ENCODE measurements at places on chromosomes 5 and 9. TPM values are rescaled to one million over a fixed set of nuclear protein-coding genes. Genes with fewer than 3 reads are reported as not detected.

The HSPB3 gene
- 344 TPM for total RNA-seq

The PAEP gene
- total RNA-seq: not detected

The PFN3 gene
- not detected for total RNA-seq

The ABL1 gene
- 32.5 TPM for total RNA-seq

GRCh38 chr5:116699332-116699731 is 124.7 kb upstream of the SEMA6A start:
- no peaks in the 10 kb centered on the region for H3K27me3 ChIP-seq
- DNase-seq: no peak
- H3K27ac ChIP-seq: no peak overlapping the region
- no peak overlapping the region for H3K4me3 ChIP-seq
- no peaks in the 10 kb centered on the region for H3K36me3 ChIP-seq
- H3K4me1 ChIP-seq: no peaks in the 10 kb centered on the region

GRCh38 chr5:154406231-154406630 is 39.6 kb upstream of the SAP30L start:
- H3K27me3 ChIP-seq: no peaks in the 10 kb centered on the region
- no peak overlapping the region for H3K4me3 ChIP-seq
- no peak overlapping the region for H3K27ac ChIP-seq
- peaks cover under 1% of the 10 kb centered on the region for H3K36me3 ChIP-seq
- no peak for DNase-seq

DNA sequence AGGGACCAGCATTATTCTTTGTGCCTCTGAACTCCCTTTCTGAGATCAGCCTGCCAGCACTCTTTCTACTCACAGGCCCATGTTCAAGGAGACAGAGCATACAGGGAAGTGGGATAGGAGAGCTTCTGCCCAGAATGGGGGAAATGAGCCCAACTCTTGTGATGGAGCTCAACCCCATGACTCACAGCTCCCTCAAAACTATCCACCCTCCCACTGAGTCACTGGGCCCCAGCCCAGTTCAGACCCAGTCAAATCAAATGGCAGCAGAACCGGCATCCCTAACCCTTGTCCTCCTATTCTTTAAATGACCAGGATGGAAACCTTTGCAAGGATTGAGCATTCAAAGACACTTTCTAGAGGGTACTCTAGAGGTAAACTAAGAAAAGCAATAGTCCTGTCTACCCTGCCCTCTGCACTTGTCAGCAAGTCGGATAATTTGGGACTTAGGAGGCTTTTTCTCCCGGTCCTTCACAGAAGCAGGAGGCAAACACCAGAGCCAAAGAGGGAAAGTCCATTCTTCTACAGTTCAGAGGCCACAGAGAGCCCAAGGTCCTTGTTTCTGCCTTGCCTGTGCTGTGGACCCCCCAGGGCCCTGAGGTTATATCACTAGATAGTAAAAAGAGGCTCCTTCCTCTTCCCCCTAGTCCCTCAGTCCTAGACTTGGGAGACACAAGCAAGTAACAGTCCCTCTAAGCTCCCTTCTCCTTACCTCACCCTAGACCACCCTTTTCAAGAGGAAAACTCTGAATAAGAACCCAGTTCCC is 3.2 kb downstream of the ATOSB start:
- DNase-seq: peak; percentile 46
- H3K4me3 ChIP-seq: no peak overlapping the region
- H3K36me3 ChIP-seq: peaks cover 11% of the 10 kb centered on the region
- peak overlapping the region; percentile 96 for H3K27ac ChIP-seq
- H3K4me1 ChIP-seq: peaks cover 33% of the 10 kb centered on the region

GRCh38 chr5:125660231-125660895 is 762.8 kb upstream of the GRAMD2B start:
- no peaks in the 10 kb centered on the region for H3K27me3 ChIP-seq
- no peaks in the 10 kb centered on the region for H3K36me3 ChIP-seq
- no peak for DNase-seq
- no peak overlapping the region for H3K27ac ChIP-seq

- H3K27me3 ChIP-seq: no peaks in the 10 kb centered on the region
- H3K4me3 ChIP-seq: no peak overlapping the region
- DNase-seq: no peak
- no peaks in the 10 kb centered on the region for H3K4me1 ChIP-seq
- H3K36me3 ChIP-seq: peaks cover 4% of the 10 kb centered on the region
Measured at GRCh38 chr9:83392228-83392627, 146.0 kb downstream of the FRMD3 start.

GRCh38 chr5:159657771-159658170 is 258.5 kb upstream of the ADRA1B start:
- H3K4me1 ChIP-seq: peaks cover 4% of the 10 kb centered on the region
- H3K27me3 ChIP-seq: no peaks in the 10 kb centered on the region
- H3K27ac ChIP-seq: no peak overlapping the region
- H3K4me3 ChIP-seq: no peak overlapping the region
- no peak for DNase-seq
- H3K36me3 ChIP-seq: no peaks in the 10 kb centered on the region

DNA sequence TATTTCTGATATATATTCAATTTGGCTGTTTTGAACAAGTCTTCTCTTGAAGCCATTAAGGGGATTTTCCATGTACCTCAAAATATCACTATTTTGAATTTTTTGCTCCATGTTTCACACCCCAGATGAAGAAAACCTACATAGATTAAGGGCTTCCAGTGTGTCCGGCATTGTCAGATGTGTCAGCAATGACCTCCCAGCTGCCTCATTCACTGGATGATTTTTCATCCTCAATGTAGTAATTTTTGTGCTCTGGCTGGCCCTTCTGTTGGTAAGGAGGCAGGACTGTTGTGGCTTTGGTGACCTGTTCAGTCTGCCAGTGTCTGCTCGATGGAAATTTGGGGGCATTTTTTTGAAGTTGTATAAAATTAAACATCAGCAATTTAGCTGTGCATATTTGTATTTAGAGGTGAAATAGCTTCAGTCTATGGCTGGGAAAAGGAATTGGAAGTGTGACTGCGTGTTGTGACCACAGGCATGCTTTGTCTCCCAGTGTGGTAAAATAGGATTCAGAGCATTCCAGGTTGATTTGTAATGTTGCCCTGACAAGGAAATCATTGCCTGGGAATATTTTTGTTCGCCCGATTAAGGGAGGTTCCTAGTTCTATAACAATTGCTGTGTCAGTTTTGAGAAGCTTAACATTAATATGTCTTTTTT is 312.4 kb downstream of the ARHGEF28 start:
- no peak overlapping the region for H3K27ac ChIP-seq
- no peak for DNase-seq
- H3K27me3 ChIP-seq: no peaks in the 10 kb centered on the region
- no peaks in the 10 kb centered on the region for H3K36me3 ChIP-seq

DNA sequence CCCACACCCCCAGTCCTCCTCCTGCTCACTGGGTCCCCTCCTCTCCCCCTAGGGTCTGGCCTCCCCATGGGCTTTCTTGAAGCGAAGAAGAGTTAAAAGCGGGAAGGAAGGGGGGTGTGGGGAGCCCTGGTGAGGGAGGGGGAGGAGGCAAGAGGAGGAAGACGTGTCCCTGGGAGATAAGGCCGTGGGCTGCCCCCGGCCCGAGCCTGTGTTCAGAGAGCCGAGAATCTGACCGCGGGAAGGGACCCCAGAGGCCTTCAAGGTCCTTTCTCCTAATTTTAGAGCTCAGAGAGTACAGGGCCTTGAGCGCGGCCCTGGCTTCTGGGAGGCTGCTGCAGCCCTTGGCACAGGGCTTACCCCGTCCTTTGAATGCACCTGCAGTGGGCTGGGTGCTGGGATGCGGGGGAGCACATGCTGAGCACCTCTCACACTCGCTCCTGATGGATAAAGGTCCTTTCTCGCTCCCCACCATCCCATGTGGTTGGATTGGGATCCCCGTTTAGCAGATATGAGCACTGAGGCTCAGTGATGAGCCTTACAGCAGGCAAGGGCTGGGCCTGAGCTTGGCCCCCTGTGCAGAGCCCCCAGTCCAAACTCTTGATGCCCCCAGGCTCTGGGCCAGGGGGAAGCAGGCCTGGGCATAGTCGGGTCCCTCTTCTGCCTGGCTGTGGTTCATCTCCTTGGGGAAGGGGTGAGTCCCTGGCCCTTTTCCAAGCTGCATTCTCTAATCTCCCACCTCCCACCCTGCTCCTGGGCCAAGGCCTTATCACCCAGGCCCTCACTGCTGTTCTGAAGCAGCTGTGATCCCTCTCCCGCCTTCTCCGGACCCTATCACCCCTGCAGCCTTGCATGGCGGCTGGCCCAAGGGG is 5.9 kb downstream of the GFI1B start:
- DNase-seq: no peak
- H3K4me1 ChIP-seq: peaks cover 2% of the 10 kb centered on the region
- no peak overlapping the region for H3K27ac ChIP-seq
- H3K36me3 ChIP-seq: no peaks in the 10 kb centered on the region
- H3K27me3 ChIP-seq: peaks cover 11% of the 10 kb centered on the region

DNA sequence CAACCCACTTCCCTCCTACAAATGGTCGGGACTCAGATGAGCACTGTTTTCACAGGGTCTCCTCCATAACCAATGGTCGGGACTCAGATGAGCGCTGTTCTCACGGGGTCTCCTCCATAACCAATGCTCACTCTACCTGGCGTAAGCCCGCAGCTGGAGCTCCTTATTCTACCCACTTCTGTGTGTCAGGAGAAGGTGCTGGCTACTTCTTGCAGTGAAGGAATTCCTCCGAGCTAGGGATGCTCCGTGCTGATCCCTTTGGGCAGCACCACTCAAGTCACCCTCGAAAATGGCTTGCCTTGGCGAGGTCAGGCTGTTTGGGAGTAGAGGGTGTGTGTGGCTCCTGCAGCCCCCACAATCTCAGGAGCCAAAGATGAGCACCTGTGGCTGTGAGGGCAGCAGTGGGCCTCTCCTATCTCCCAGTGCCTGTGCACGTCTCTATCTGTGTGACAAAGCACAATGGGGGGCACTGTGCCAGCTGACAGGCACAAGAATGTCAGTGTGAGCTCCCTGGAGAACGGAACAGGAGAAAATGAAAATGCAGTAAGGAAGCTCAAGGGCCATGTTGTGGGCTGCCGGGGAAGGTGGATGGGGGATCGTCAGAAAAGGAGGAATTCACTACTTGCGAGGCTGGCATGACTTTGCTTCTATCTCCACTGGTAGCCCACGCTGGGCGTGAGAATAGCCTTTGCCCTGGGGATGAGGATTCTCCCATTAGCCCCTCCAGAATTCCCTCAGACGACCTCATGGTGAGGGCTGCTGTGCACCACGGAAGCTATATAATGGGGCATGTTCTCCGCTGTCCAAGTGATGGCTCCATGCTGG is 3.9 kb upstream of the BTNL9 start:
- H3K36me3 ChIP-seq: no peaks in the 10 kb centered on the region
- no peak overlapping the region for H3K4me3 ChIP-seq
- peaks cover 4% of the 10 kb centered on the region for H3K27me3 ChIP-seq
- peaks cover 3% of the 10 kb centered on the region for H3K4me1 ChIP-seq
- H3K27ac ChIP-seq: no peak overlapping the region
- DNase-seq: no peak

DNA sequence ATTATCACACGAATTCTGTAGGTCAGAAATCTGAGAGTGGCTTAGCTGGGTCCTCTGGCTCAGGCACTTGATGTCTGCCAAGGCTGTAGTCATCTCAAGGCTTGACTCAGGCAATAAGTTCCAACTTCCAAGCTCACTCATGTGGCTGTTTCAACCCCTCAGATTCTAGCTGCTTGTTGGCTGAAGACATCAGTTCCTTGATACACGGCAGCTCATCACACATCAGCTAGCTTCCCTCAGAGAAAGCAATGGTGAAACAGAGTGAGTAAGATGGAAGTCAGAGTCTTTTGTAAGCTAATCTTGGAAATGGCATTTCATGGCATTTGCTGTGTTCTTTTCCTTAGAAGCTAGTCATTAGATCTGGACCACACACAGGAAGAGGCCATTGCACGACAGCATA is 204.2 kb upstream of the PTGER4 start:
- no peaks in the 10 kb centered on the region for H3K4me1 ChIP-seq
- H3K27me3 ChIP-seq: no peaks in the 10 kb centered on the region
- H3K27ac ChIP-seq: no peak overlapping the region
- no peak for DNase-seq
- H3K36me3 ChIP-seq: no peaks in the 10 kb centered on the region

- DNase-seq: no peak
- no peak overlapping the region for H3K27ac ChIP-seq
- peaks cover 6% of the 10 kb centered on the region for H3K4me1 ChIP-seq
- H3K36me3 ChIP-seq: no peaks in the 10 kb centered on the region
- H3K27me3 ChIP-seq: no peaks in the 10 kb centered on the region
Measured at GRCh38 chr5:78345485-78345884, 14.9 kb upstream of the SCAMP1 start.

DNA sequence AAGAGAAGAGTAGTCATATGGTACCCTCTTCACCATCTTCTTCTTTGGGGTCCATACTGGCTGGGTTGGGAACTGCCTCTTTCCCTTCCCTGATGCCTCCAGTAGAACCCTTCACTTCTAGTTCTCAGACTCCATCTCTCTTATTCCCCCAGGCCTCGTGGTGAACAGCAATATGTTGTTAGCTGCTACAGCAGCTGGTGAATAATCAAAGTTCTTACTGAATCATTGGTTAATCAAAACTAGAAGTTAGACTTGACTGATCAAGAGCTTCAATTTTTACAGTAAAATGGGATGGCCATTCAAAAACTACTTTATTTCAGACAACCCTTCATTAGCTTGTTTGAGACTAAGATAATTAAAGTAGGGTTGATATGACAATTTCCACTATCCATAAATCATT is 190.9 kb upstream of the GNA14 start:
- no peak for DNase-seq
- H3K4me3 ChIP-seq: no peak overlapping the region
- no peaks in the 10 kb centered on the region for H3K27me3 ChIP-seq
- peaks cover 14% of the 10 kb centered on the region for H3K4me1 ChIP-seq
- no peak overlapping the region for H3K27ac ChIP-seq
- H3K36me3 ChIP-seq: no peaks in the 10 kb centered on the region

- DNase-seq: no peak
- H3K36me3 ChIP-seq: no peaks in the 10 kb centered on the region
- no peak overlapping the region for H3K4me3 ChIP-seq
- no peaks in the 10 kb centered on the region for H3K27me3 ChIP-seq
- H3K27ac ChIP-seq: no peak overlapping the region
Measured at GRCh38 chr5:126640866-126641265, 40.1 kb downstream of the PHAX start.

DNA sequence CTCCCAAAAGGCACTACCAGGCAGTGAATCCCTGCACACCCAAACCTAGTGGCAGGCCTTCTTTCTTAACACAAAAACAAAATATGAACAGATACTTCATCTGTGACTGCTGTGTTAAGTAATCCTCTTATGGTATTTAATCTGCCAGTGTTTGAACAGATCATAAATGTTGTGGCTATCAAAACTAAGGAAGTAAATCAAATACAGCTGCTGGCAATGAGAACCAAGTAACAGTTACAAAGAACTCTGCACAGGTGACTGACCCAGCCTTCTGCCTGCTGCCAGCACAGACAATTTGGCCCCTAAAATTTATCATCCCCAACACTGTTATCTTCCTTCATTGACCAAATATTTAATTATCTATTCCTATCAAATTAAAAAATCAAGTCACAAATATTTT is 78.0 kb downstream of the GNAQ start:
- no peaks in the 10 kb centered on the region for H3K27me3 ChIP-seq
- H3K27ac ChIP-seq: peak overlapping the region; percentile 31
- H3K4me1 ChIP-seq: peaks cover 5% of the 10 kb centered on the region
- H3K4me3 ChIP-seq: no peak overlapping the region
- no peak for DNase-seq

- no peaks in the 10 kb centered on the region for H3K27me3 ChIP-seq
- H3K36me3 ChIP-seq: no peaks in the 10 kb centered on the region
- no peak overlapping the region for H3K27ac ChIP-seq
- H3K4me1 ChIP-seq: no peaks in the 10 kb centered on the region
- DNase-seq: no peak
Measured at GRCh38 chr9:16289639-16290038, 580.8 kb downstream of the BNC2 start.
